ENCODE measurements at places on chromosomes 6 and 20. TPM values are rescaled to one million over a fixed set of nuclear protein-coding genes. Genes with fewer than 3 reads are reported as not detected.

DNA sequence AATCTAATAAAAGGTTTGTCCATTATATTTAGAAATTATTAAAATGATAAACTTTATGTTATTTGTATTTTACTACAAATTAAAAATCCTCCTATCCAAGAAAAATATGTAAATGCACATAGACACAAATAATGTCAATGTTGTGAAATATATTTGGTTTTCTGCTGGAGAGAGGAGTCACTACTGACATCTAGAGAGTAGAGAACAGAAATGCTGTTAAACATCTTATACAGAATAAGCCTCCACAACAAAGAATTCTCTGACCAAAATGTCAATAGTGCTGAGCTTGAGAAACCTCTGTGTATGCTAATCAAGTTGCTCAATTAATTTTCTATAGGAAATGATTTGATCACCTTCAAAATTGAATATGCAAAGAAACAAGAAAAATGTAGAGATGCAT lies 12.4 kb downstream of the HTR1B start:
- DNase-seq: no peak

DNA sequence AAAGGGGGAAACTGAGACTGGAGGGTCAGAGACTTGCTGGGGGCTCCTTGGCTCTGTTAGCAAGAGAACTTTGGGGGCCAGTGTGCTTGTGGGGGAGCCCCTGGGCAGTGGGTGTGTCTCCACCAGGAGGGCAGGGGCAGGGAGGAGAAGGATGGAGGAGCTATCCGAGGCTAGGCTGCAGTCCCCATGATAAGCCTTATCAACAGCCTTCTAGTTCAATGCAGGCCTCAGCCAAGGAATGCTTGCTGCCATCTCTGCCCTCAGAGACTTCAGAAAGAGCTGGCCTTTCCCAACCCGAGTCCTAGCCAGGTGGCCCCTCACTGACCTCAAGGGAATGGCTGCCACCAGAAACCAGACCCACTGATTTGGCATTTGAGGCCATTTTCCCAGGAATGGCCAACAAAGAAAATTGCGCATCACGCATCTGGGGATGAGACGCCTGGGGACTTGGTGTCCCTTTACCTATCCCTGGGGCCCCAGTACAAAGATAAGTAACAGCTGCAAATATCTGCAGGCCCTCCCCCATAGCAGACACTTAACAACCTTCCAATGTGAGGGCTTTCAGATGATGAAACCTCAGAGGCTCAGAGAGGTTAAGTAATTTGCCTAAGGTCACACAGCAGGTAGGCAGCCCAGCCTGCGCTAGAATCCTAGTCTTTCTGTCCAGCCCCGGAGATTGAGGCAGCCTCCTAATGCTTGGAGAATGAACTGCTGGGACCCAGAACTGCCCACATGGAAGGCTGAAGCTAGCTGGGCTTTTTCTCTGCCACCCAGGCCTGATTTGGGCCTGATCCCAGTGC lies 4.9 kb downstream of the TGM2 start:
- no peak for DNase-seq

DNA sequence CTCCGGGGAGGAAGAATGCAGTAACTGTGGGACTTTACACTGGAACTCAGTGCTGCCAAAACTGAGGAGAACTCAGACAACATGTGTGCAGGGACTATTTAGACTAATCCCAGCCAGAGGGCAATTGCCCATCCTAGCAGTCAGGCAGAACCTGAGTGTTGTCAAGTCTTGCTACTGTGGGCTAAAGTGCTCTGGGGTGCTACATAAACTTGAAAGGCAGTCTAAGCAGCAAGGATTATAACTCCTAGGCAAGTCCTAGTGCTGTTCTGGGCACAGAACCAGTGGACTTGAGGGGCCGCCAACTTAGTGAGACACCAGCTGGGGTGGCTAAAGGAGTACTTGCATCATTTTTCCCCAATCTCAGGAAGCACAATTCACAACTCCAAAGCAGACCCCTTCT lies 363.8 kb upstream of the PTCHD4 start:
- DNase-seq: no peak

The JPH2 gene
- total RNA-seq: not detected

DNA sequence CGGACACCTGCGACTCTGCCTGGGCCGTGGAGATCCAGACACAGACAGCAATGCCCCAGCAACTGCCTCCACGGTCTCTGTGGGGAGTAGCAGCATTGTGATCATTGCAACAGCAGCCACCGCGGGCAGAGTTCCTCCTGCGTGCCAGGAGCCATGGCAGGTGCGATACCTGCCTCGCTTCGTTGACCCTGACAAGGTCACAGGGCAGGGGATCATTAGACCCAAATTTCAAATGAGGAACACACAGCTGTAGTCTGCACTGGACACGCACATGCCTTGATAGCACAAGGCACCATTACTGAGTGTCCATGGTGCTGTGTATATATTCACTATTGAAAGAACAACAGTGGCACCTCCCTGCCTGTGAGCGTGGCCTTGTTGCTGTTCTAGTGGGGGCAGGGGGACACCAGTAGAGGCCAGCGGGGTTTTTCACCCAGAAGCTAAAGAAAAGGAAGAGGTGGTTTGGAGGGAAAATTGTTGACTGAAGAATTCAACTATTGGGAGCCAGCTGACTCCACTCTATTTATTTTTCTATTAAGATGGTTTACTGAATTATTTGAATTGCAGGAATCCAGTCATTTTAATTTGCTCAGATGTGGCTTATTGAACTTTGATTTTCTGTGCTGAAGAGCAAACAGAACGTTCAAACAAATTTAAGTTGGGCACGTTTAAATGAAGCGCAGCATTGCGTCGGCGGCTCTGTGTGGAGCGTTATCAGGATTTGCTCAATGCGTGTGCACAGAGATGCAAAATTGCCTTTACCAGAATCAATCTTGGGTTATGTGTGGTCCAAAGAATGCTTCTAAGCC lies 60.2 kb upstream of the RPS6KA2 start:
- DNase-seq: no peak

GRCh38 chr6:111552241-111552744 lies 53.4 kb downstream of the TRAF3IP2 start:
- peak; percentile 92 for DNase-seq

DNA sequence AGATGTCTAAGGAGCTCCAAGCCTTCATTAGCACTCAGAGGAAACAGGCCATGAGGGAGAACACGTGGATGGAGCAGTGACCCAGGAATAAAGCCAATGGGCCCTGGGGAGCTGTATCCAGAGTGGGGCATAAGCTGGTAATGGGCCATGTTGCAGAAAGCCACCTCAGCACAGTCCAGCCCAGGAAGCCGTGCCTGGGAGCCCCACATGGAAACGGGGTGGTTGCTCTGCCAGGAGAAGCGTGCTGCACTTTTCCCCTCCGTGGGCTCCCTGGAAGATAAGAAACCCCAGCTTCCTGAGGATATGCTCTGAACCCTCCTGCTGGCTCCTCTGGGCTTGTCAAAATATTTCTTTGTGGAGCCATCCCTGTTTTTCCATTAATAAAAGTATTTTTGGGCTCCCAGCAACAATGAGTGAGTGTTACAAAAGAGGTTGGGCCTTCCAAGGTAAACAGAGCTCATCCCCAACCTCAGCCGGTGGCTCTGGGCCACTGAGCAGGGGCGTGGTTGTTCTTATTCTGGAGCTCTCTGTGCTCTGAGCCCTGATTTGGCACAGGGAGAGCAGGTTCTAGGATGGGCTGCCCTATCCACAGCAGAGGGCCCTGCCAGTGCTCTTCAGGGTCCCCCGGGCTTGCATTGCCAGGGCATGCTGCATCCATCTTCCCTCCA lies 31.2 kb upstream of the NFATC2 start:
- no peak for DNase-seq

The CEP85L gene
- 1.8 TPM for total RNA-seq

The SLC52A3 gene
- not detected for total RNA-seq

The PXDC1 gene
- total RNA-seq: 21.3 TPM

GRCh38 chr6:13523826-13524622 lies 36.6 kb upstream of the GFOD1 start:
- no peak for DNase-seq

- DNase-seq: no peak
These were observed 236.6 kb downstream of the SLC24A3 start for GRCh38 chr20:19449051-19449450.

The SUPT3H gene
- total RNA-seq: 5.9 TPM

DNA sequence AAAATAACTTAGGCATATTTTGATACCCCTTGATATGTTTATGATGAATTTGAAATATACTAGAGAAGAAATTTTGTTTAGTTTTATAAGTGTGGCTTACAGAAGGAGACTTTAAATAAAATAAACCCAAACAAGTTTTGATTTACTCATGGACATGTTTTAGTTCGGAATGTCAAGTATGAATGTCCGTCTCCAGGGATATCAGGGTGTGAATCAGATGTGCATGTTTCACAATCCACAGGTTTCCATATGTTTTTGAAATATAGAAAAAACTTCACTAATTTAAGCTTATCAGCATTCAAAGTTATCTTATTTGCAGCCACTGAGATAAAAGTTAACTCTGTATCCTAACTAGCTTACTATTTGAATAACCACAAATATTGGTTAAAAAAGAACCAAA lies 51.5 kb downstream of the PLCB1 start:
- no peak for DNase-seq

DNA sequence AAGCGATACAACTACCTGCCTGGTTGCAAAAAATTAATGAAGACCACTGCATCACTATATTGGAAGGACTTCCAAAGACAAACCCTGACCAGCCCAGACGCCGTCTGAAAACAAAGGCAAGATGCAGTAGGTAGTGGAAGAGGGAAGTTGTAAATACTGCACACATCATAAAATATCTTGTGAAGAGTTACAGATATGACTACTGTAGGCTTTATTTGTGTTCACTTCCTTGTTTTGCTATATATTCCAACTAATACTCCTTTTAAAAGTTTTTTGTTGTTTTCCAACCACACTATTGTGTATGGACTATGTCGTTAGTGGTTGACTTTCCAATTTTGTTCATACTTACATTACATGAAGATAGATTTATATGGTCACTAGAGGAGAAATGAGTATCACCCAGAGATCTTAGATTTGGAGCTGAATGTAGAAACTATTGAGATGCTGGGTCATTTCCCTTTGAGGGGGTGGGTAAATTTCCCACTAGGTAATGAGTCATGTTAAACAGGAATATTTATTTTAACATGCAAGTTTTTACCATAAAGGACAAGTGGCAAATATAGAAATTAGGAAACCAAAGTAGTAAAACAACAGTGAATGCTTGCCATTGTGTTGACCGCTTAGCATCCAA lies 16.6 kb upstream of the TXLNB start:
- DNase-seq: no peak

- DNase-seq: no peak
These were observed 519 bp downstream of the CBLN4 start for GRCh38 chr20:56004611-56005388.

- DNase-seq: peak; percentile 79
These were observed 159.2 kb downstream of the UBE3D start for GRCh38 chr6:82906489-82906888.

The ZNF292 gene
- total RNA-seq: 4.6 TPM

The EFCAB8 gene
- total RNA-seq: not detected

- no peak for DNase-seq
These were observed 113.1 kb downstream of the FYN start for GRCh38 chr6:111759836-111760785.

The FOXA2 gene
- total RNA-seq: 1.6 TPM

All from H4 (cell line).